ENCODE measurements at places on chromosomes 12 and 14.

DNA sequence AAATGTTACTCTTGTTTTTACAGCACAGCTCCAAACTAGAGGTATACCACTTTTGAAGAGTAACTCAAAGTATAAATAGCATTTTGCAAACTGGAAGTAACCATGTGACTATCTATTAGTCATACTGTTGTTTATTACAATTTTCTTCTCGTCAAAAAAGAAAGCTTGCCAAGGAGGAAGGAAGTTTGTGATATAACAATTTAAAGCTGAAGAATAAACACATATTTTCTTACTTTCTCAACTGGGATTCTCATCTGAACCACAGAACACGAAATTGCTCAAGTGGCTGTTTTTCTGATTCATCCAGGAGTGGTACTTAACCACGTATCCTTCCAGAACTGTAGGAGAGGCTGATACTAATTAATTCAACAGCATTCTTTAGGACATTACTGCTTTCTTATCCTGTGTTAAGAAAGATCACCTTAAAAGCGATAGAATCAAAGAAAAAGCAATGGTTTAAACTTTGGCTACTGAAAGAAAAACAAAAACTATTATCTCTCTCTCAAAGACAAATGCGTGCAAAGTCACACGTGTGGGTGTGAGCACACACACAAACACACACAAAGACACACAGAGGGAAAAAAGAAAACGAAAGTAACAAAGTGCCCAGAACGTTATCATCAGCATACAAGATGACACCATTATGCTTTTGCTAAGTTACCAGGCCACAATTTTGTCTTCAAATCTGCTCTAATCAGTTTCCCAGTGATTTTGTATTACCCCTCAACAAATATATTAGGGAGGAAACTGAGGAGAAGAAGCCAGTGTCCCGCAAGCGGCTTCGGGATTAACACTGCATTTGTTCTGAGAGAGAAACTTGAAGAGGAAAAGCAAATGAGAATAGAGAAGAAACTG, at the start of gene CLEC2B:
Gene CLEC2B, minus strand, starts transcription at position 48 of the 855 bp plus-strand sequence.
- peak; percentile 76 for DNase-seq

- DNase-seq: no peak
Observed at GRCh38 chr12:88325816-88326189, 183.7 kb downstream of the TMTC3 start.

GRCh38 chr12:90922145-90922627, 32.8 kb downstream of the CCER1 start:
- no peak for DNase-seq

- DNase-seq: no peak
Observed at GRCh38 chr12:116803013-116803736, 65.1 kb downstream of the RNFT2 start.

DNA sequence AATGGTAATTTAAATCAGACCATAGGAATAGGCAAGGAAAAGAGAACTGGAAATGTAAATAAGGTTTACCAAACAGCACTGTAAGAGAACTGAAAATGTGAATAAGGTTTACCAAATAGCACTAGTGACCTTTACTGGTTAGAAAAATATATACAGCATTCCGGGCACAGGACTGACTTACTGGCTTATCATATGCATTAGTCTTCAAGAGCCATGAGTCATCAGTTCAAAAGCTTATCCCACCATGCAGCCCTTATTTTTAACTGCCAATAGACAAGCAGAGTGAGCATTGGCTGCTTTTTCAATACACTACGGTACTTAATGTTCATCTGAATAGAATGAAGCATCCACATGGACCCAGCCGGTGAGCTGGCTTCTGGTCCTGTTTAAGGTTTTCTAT, 13.0 kb upstream of the NELL2 start:
- no peak for DNase-seq

DNA sequence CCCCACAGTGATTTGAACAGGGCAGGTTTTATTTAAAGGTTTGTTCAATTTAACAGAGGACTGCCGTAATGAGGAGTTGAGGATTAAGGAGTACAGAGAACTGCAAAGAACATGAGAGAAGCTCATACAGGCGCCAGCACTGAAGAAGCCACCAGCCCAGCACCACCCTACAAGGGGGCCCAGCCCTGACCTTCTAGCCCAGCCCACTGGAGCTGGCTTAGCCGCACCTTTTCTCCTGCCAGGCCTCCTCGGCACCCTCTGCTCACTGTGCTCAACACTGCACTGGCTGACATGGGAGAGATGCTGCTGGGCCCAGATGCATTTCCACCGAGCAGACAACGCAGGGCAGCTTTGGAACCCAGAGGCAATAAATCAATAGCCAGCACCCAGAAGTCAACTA, 36.5 kb upstream of the SFSWAP start:
- DNase-seq: no peak

- DNase-seq: peak; percentile 2
Observed at GRCh38 chr12:20404576-20405346, 36.4 kb downstream of the PDE3A start.

- no peak for DNase-seq
Observed at GRCh38 chr14:104356738-104357688, 218.6 kb downstream of the KIF26A start.

DNA sequence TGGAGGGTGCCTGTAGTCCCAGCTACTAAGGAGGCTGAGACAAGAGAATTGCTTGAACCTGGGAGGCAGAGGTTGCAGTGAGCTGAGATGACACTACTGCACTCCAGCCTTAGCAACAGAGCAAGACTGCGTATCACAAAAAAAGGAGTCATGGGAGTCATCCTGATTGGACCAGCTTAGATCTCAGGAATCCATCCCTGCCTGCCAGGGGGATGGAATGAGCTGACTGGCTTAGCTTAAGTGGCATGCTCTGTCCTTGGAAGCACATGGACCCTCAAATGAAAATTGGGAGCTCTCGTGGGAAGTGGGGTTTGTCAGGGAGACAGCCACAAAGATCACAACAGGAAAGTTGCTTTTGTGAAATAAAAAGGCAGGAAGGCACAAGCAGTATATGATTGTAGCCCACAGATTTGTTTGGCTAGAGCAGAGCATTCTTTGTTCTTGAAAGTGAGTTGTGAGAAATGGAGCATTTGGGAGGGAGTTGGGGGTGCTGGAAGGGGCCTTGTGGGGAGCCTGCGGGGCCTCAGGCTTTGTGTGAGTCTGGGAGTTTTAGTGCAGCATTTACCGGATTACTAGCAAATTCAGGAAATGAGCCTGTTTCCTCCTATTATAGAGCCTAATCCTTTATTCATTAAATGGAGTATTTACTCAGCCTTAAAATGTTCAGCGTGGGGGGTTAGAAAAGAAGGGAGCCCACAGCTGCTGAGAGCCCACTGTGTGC, 30.7 kb downstream of the DGLUCY start:
- DNase-seq: peak; percentile 14

DNA sequence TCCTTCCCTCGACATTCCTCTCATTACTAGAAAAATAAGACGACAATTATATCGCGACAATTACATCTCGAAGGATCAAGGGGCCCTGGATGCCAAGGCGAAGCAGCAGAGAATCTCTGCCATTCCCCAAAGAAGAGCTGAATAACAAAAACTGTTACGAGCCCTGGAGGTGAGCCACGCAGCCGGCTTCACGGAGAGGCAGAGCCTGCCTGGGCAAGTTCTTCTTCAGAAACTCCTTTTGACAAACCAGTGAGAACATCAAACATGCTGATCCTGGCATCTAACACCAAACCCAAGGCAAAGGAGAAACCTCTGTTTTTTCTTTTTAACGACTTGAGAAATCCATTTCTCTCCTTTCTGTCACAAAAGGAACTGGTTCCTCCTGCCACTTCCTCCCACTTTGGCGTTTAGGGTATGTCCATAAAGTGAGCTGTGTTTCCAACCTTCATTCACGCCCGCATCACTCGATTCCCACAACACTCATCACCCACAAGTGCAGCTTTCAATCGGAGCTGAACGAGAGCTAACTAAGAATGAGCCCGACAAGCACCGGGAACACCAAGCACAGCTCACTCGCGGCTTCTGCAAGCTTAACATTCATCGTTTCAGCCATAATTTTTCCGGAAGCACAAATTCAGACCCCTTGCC, 21.5 kb downstream of the CCDC88C start:
- DNase-seq: no peak

DNA sequence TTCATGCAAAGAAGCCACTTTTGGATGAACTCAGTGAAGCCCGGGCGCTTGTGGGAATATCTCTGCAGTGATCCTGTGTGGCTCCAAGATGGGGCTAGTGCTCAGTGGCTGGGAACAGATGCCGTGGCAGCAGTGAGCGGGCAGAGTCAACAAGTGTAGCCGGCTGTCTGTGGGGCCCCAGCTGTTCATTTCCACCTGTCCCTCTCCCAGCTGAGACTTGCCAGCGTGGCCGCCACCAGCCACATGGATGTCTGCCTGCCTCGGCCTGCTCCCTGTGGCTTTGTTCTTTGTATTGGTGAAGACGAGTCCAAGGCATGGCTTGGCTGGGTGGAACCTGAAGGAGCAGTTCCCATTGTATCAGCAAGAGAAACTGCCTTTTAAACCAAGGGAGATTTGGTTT, 77.3 kb downstream of the NOS1 start:
- no peak for DNase-seq

GRCh38 chr14:64734990-64735389, 30.8 kb downstream of the PLEKHG3 start:
- DNase-seq: no peak

- no peak for DNase-seq
Observed at GRCh38 chr12:121089813-121090430, 42.8 kb upstream of the P2RX7 start.

DNA sequence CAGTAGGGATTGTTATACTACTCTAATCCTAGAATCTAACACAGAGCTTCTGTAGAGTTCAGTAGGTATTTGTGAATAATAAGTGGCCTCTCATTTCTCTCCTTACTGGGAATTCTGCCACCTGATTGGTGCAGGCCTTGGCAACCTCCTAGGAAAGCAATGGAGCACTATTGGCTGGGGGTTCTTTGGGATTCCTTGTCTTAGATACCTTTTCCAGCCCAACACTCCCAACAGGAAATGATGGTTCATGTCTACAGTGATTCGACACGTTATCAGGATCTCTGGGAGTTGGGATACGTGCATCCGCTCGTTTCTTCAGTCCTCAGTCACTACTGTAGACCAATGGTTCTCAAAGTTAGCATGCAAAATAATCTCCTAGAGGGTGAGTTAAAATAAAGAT, 67.4 kb downstream of the ELK3 start:
- DNase-seq: no peak

DNA sequence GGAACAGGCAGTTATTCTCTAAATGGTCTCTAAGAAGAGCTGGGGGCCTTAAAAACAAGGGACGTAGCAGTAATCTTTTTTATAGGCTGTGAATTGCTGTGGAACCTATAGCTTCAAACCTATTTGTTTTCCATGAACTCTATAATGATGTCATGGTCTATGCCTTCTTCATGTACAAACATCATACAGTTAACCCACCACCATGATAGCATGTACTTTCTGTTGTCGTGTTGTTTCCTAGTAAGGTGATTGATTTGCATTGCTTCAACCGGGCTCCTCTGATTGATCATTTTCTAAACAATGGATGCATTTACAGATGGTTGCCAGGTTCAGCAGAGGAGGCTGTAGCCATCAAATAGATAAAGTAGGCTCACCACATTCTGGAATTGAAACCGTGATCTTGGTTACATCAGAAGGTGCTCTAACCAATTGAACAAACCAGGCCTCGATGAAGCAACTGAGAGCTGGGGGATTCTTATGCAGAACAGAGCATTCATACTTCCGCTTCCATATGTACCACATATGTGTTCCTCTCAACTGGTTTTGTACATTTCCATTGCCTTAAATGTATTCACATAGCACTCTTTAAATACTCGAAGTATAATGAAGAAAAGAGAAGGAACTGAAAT, 25.6 kb upstream of the PCNX1 start:
- no peak for DNase-seq

GRCh38 chr12:108589028-108589839, 8.7 kb downstream of the TMEM119 start:
- DNase-seq: no peak

GRCh38 chr12:3802721-3803120, 49.8 kb upstream of the CRACR2A start:
- no peak for DNase-seq

- DNase-seq: no peak
Observed at GRCh38 chr12:66500091-66500490, 178.8 kb downstream of the GRIP1 start.

DNA sequence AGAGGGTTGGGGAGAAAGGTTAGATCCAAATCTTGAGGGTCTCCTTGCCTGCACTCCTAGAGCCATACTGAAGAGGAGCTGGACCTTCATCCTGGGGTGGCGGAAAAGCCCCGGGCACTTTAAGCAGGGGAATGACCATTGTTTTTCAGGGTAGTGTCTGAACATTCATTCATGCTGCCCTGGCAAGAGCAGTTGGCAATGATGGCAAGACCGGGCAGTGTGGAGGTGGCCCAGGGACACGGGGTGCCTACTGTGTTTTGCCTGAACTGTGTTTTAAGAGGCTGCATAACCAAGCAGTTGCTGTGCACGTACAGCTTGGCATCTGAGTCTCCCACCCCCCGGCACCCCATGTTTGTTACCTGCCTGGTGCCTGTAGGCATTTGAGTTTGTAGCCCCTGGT, 14.7 kb downstream of the TPCN1 start:
- no peak for DNase-seq

DNA sequence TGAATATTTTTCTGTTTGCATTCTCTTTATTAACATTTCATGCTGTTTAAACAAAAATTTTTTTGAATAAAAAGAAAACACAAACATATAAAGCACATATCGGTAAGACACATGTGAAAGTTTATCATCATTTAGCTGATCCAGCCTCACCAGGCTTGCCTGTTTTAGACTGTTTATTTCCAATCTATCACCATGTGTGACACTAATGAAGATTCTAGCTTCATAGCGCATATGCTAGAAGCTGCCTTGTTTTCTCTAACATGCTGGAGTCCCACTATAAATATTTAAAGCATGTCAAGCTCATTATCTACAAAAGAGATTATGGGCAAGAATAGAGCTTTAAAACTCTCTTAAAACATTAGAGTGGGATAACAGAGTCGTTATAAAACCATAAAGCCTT, 25.4 kb upstream of the ADAMTS20 start:
- DNase-seq: no peak

GRCh38 chr12:111488271-111488670, 82.5 kb downstream of the SH2B3 start:
- DNase-seq: no peak
